T47D (cell line): ENCODE measurements at places on chromosomes 12 and 14.

DNA sequence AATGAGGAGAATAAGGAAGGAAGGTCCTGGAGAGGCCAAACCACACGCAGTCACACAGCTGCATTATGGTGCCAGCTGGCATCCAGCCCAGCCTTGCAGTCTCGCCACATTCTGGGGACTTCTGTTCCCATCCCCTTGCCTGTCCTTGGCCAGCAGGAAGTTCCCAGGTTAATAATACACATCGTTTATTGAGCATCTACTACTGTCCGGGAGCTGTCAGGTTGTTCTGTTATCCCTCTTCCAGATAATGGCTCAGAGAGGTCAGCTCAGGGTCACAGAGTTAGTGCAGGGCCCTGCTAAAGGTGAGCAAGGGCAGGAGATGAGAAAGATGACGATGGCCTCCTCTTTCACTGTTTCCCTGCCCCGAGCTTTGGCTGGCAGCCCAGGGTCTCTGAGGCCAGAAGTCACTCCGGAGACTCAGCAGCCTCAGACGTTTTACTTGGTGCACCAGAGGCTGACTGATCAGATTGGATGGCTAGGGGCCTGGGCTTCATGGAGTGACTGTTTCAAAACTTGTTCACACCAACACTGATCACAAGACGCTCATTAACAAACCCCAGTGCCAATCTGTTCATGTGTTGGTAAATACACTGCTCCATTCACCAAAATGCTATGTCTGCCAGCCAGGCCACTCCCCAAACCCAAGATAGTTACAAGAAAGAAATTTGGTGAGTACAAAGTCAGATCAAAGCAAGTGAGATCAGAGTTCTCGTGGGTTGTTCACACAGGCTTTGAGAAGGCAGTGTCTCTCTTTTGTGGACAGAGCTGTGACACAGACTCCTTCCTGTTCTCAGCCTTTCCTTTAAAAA lies 79.2 kb downstream of the B4GALNT3 start:
- no peak for DNase-seq

DNA sequence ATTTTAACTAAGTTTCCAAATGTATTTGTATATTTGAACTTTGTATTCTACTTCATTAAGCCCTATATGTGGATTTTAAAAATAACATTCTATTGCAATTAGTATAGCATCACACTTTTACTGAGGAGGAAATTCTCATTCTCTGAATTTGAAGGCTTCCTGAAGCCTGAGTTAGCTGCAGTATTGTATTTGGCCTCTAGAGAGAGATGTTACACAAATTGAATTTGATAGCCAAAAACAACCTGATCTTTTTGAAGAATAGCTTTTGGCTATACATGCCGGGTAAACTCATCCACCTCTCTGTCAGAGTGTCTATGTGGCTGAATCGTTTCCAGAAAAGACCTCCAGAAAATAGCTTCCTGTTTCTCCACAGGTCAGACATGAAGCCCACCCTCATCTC lies 316.5 kb upstream of the OR4E1 start:
- peak; percentile 18 for DNase-seq

GRCh38 chr12:132366341-132366861 lies 37.0 kb upstream of the GALNT9 start:
- no peak for DNase-seq

DNA sequence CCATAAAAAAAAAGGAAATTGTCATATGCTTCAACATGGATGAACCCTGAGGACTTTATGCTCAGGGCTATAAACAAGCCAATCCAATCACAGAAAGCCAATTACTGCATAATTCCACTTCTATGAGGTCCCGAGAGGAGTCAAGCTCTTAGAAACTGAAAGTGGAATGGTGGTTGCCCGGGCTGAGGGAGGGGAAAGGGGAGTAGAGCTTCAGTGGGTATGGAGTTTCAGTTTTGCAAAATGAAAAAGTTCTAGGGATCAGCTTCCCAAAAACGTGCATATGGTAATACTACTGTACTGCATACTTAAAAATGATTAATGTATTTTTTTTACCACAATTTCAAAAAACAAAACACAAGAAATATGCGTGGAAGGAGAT lies 52.0 kb downstream of the RNF34 start:
- DNase-seq = no peak

DNA sequence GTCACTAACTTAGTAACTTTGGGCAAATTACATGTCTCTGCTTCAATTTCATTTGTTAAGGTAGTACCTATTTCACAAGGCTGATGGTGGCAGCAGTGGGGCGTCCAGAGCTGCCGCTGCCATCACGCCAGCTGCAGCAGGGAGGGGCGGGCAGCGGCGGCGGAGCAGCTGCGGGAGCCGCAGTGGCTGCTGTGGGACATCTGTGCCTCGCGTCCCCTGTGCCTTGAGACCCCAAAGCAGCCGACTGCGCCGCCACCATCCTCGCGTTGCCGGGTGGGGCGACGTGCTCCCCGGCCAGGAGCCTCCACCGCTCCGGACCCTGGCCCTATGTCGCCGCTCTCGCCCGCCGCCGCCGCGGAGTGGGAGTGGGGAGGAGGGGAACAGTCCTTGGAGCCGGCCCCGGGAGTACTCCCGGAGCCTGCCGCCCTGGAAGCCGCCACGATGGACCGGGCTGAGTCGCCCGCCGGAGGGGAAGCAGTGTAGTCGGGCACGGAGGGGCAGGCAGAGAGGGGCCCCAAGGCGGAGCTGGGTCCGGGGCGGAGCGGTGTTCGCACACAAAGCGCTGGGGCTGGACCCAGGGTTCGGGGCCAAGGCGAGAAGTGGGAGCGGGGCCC lies 51.4 kb downstream of the A2M start:
- DNase-seq = peak; percentile 17

GRCh38 chr12:67802731-67803130 lies 154.2 kb downstream of the DYRK2 start:
- no peak for DNase-seq

DNA sequence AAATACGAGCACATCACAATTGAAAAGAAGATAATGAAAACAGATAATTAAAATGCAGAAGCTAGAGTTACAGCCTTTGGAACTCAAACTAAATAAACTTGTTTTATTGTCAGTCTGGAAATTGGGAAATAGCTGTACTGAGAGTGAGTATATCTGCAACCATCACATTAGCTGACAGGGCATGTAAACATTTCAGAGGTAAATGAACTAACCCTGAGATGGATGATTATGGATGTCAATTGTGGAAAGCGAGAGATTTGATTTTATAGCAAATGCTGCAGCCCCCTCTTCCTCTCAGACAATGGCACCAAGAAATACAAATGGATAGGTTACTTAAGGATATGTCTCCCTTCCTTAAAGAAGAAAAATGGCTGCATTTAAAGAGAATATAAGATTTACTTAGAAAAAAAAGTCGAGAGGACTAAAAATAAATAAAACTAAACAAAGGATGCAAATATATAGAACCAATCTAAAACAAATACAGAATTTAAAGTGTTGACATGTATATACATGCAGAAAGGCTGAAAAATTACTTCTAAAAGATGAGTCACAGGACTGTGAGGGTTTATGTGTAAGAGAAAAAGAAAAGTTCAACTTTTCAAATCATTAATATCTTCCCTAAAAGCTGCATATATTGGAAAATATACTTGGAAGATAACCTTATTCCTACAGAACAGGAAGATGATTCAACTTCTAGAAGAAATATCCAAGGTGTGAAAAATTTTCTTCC lies 120.3 kb upstream of the FLRT2 start:
- peak; percentile 40 for DNase-seq

GRCh38 chr12:110073049-110073831 lies 24.9 kb upstream of the C12orf76 start:
- no peak for DNase-seq

DNA sequence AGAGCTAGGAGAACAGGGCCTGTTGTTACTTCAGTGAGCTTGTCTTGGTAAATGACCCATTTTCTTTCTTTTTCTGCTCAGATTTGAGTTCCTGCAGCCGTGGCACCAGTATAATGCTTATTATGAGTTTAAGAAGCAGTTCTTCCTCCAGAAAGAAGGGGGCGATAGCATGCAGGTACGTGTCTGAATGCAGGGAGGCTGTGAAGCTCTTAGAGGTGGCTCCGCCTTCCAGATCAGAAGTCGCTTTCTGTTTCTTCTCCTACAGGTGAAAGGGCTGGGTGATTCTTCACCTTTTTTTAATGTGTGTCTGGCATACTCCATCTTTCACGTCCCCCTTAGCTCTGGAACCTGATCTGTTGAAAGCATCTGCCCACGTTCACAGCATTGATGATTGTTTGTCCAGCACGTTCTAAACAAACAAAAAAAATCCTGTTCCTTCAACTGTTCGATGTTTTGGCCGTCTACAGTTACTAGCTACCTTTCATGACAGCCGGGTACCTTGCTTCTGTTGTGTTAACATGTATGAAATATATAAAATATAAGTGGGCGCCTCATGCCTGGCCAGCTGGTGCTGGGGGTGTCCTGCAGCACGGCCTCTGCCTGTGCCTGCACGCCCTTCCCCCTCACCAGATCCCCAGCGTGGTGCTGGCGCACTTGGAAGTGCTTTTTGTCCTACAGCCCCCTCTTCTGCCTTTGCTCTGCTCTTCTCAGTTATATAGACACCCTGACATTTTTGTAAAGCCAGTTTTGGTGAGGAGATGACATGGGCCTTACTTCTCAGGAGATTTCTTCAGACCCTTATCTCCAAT lies 44.6 kb downstream of the SFSWAP start:
- DNase-seq = peak; percentile 38
